ENCODE measurements at places on chromosomes 13 and 19.

DNA sequence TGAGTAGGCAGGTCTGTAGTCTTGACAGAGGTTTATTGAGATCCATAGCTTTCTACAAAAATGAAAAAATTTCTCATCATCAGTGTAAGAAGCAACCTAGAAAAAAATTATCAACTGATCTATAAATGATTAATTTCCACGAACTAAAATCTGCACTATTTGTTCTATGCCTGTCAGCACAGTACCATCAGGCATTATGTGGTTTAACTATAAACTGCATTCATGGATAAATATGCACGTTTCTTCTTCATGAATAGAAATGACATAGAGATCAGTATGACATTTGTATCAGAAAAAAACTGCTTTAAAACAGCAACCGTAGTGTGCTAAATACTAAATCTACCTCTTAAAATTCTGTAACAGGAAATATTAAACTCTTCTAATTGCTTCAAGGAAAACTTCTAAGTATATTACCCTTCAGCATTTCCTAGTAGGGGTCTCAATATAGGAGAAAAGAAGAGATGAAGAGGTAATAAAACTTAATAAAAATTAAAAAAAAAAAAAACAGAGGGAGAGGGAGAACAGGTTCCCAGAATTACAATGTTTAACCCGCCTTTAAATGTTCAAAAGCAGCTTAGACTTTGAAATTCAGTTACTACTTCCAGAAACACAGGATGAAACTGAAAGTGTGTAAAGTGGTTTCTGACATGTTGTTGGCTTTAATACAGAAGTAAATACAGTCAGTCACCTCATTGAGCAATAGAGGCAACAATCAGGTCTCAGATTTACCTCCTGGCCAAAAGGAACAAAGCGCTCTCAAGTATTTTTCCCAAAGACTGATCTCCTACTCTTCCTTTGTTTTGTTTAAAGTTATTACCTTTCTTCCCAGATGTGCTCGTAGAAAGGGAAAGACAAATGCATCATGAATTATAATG is 144.4 kb downstream of the DIAPH3 start:
- no peak for DNase-seq

GRCh38 chr19:45403781-45404556 is 900 bp downstream of the PPP1R13L start:
- no peak for DNase-seq

- DNase-seq, result no peak
These were observed 56.1 kb upstream of the F7 start for GRCh38 chr13:113049521-113049941.

DNA sequence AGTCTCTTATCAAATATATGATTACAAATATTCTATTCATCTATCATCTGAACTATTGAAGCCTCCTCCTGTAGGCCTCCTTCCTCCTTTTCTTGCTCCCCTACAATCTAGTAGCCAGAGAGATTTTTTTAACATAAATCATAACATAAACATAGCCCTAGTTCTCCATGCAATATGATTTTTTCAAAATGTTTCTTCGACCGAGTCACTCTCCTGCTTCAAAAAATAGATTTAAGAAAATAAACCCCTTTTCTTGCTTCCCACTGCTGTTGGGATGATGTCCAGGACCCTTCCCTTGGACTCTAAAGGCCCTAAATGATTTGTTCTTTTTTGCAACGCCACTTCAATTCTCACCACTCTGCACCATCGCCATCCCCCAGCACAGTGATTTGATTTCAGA is 319.7 kb upstream of the TSHZ3 start:
- DNase-seq, result no peak

DNA sequence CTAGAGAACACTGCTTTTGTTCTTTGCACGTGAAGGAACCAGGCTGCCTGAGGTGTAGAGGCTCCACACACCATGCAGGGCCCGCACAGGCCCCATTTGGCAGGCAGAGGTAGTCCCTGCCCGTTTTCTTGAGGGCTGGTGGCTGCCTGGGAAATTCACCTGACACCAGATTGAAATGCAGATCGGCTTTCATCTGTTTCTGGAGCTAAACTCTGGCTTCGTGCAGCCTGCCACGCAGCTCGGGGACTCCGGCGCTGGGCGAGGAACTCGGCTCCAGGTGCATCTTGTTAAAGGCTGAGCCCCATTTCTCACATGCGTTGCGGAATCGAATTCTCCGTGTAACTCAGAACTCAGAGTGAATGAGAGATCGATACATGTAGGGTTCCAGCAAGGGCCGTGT is 37.7 kb downstream of the ATP11A start:
- DNase-seq, result no peak

DNA sequence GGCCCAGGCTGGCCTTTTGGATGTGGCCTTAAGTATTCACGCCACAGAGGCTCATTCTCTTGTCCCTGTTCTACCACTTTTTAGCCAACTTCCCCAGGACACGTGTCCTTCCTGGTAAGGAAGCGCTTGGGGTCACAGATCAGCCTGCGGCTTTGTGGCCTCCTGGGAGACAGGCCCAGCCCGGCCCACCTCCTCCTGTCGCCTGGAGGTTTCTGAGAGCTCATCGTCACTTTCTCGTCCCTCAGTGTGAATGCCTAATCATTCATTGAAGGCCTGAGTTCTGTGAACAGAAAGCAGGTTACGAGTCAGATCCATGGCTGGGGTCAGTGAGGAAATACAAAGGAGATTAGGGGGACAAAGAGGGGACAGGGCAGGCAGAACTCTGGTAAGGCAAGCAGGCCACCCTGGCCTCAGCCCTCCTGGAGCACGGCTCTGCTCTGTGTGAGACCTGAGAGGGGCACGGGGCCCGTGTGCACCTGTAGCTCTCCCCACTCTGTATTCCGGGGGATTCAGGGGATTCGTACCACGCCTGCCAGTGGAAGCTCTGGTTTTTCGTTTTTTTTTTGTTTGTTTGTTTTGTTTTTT is 38.6 kb upstream of the TSHZ3 start:
- no peak for DNase-seq

DNA sequence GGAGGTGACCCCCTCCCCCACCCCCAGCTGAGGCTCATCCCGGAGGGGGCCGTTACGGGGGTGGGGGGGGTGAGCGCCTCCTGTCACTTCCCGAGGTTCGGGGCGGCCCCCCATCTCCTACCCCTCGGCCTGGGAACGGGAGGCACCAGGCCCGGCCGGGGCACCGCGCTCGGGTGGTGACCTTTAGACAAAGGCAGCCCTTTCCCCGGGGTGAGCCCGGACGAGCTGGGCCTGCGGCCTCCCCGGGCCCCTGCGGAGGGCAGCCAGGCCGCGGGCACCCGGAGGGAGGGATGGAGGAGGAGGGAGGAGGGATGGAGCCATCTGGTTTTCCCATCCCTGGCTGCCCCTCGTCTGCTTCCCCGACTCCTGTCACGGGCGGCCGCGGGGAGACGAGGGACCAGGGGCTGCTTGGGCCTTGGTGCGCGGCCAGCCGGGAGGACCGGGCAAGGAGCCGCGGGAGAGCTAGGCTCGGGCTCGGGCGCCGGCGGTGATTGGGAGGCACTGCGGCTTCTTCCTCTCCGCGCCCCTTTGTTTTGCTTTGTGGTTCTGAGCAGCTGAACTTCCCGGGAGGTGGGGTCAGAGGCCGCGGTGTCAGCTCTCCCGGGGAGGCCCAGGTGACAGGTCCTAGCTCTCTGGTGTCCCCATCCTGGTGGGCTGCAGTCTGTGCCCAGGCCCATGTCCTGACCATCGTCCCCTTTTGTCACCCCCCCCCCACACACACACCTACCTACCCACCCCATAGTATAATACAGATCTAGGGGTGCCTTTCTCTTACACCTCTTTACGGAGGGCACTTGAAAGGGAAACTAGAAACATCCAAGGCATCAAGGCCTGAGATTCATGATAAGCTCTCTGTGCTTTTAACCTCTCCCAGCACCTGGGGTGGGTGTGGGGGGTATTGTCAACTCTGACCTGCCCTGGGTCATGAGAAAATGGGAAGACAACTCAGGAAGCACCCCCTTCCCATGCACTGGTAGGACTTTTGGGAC is 1.3 kb downstream of the BICRA start:
- peak; percentile 26 for DNase-seq

DNA sequence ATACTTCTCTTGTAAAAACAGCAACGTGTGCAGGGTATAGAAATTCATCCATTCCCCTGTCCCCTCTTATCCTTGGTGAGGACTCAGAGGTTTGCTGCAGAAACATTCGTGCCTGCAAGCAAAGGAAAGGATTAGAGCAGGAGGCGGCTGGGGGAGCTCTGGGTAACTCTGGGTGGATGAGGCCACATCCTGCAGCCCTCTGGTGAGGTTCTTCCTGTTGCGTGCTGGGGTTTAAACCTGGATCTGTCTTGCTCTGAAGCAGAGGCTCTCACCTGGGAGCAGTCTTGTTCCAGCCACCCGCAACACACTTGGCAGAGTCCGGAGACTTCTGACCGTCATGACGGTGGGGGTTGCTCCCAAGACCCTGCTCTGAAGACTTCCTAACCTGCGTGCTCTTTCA is 69.2 kb downstream of the ATP11A start:
- DNase-seq, result no peak

- peak; percentile 80 for DNase-seq
These were observed at the start of gene KLF12 for GRCh38 chr13:74134221-74134776. Gene KLF12, minus strand, starts transcription at chr13:74134404.

- no peak for DNase-seq
These were observed 34.4 kb downstream of the MZT1 start for GRCh38 chr13:72692884-72693514.

- no peak for DNase-seq
These were observed 70.7 kb upstream of the GTF3A start for GRCh38 chr13:27353708-27354107.

- DNase-seq, result no peak
These were observed 281.4 kb downstream of the LHFPL6 start for GRCh38 chr13:39321574-39321973.

- no peak for DNase-seq
These were observed 193.6 kb upstream of the STARD13 start for GRCh38 chr13:33479105-33479504.

- DNase-seq, result no peak
These were observed 17.6 kb downstream of the ELL start for GRCh38 chr19:18503971-18504885.

GRCh38 chr13:73948848-73949529 is 185.2 kb downstream of the KLF12 start:
- no peak for DNase-seq

DNA sequence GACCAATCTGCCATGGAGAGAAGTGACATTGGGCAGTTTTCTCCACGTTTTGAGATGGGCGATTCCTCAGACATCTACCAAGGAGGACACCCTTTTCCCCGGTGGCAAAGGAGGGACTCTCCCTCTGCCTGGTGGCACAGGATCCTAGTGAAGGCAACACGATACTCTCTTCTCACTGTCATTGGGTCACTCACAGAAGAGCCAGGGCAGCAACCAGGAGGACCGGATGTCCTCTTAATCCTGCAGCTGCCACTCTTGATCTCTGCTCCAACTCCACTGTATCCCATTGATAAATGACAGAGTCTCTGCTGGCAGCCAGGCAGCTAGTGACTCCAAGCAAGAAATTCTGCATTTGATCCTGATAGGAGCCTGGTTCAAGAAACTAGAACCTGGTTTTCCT is 42.2 kb downstream of the COL4A2 start:
- no peak for DNase-seq

GRCh38 chr19:17718550-17718946 is 732 bp upstream of the MAP1S start:
- DNase-seq, result no peak

DNA sequence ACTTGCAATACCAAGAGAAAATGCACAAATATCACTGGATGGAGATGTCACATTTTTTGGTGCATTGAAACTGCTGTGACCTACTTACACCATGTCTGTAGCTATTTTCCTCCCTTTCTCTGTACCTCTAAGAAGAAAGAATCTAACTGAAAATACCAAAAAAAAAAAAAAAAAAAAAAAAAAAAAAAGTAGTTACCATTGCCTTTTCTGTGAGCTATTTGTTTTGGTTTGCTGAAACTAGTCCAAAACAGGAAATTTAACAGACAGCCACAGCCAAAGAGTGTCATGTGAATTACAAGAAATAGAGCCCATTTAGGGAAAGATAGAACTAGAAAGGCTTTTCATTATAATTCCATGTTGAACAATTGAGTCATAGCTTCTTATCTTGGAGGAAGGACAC is 37.3 kb downstream of the TNFSF13B start:
- DNase-seq, result no peak

DNA sequence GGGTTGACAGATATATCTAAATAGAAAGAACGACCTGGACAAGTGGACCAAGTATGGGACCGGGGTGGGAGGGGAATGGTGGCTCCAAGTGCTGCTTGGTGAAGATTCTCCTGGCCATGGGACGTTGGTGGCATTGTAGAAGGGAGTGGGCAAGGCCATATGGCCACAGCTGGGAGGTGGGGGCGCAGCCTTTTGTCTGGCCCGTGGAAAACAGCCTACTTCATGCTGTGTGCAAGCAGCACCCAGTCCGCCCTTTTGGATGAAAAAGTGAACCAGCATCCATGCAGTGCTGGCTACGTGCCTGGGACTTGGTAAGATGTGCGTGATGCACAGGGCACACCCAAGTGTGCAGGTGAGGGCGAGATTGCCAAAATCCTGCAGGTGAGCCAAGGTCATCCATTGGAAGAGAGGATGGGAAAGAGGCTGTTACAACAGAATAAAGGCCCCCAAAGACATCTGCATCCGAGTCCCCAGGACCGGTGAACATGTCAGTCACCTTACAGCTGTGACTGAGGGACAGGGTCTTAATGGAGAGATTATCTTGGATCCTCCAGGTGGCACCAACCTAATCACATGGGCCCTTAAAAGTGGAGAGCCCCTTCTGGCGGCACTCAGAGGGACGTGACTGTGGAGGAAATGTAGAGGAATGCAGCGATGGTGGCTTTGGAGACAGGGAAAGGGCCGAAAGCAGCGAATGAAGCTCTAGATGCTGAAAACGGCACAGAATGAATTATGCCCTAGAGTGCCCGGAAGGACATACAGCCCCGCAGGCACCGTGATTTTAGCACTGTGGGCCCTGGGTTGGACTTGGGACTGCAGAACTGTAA is 40.8 kb downstream of the TEX29 start:
- no peak for DNase-seq

- DNase-seq, result no peak
These were observed 16.2 kb upstream of the NFIC start for GRCh38 chr19:3350014-3350663.

GRCh38 chr13:60226507-60226906 is 62.8 kb upstream of the DIAPH3 start:
- DNase-seq, result no peak

DNA sequence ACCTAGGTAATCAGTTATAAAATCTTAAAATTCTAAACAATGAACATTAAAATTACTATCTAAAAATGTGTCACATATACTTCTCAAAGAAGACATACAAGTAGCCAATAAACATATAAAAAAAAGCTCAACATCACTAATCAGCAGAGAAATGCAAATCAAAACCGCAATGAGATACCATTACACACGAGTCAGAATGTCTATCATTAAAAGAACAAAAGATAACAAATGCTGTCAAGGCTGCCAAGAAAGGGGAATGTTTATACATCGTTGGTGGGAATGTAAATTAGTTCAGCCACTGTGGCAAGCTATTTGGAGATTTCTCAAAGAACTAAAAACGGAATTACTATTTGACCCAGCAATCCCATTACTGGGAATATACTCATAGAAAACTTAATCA is 310.3 kb upstream of the EDNRB start:
- DNase-seq, result no peak

GRCh38 chr19:16366433-16367260 is 42.0 kb downstream of the KLF2 start:
- DNase-seq, result no peak

GRCh38 chr13:49938921-49939320 is 2.8 kb upstream of the SPRYD7 start:
- DNase-seq, result no peak

GRCh38 chr13:91154558-91155353 is 192.7 kb upstream of the MIR17HG start:
- no peak for DNase-seq

- no peak for DNase-seq
These were observed 169.6 kb upstream of the SOX1 start for GRCh38 chr13:111897178-111897845.
